GM23248 (cell line): ENCODE measurements at places on chromosomes 5 and 9. TPM values are rescaled to one million over a fixed set of nuclear protein-coding genes. Genes with fewer than 3 reads are reported as not detected.
A peak's percentile ranks its signal among the peaks of the same experiment; 100 is the strongest.

DNA sequence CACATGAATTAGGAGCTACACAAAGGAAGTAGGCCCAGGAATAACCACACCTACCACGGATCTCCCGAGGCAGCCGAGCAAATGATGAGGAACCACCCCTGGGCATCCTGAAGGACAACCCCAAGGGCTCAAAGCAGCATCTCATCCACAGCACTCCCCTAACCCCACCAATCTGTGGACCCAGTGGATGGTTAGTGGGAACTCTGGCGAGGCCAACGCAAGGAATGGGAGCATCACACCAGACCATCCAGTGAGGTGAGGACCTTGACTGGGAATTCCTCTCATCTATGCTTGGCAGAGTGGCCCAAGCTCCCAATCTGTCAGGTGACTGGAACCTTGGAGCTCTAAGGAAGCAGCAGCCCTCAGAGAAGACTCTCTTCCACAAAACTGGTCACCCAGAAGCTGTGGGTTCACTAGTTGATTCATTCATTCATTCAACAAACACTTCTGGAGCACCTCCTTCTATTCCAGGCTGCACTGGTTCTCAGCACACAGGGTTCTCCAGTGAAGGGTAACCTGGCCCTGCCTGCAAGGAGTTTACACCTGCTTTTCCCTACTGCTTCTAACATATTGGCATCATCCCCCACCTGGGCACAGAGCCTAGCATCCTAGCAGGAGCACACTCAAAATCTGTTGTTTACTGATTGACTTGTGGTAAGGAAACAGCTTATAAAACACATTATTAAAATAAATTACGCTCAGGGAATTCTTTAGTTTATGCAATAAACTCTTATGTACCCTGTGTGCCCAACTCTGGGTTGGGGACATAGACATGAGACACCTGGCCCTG lies 4.9 kb downstream of the ACSL6 start:
- H3K36me3 ChIP-seq: no peaks in the 10 kb centered on the region
- no peak overlapping the region for H3K27ac ChIP-seq
- H3K27me3 ChIP-seq: peaks cover 15% of the 10 kb centered on the region; the same call in 1 of the 2 replicates
- H3K4me3 ChIP-seq: no peak overlapping the region
- no peaks in the 10 kb centered on the region for H3K4me1 ChIP-seq
- no peak for DNase-seq

GRCh38 chr5:169670769-169671525 lies 33.9 kb downstream of the DOCK2 start:
- no peak for DNase-seq
- H3K27me3 ChIP-seq: no peaks in the 10 kb centered on the region
- no peak overlapping the region for H3K27ac ChIP-seq
- H3K4me3 ChIP-seq: no peak overlapping the region
- no peaks in the 10 kb centered on the region for H3K36me3 ChIP-seq

DNA sequence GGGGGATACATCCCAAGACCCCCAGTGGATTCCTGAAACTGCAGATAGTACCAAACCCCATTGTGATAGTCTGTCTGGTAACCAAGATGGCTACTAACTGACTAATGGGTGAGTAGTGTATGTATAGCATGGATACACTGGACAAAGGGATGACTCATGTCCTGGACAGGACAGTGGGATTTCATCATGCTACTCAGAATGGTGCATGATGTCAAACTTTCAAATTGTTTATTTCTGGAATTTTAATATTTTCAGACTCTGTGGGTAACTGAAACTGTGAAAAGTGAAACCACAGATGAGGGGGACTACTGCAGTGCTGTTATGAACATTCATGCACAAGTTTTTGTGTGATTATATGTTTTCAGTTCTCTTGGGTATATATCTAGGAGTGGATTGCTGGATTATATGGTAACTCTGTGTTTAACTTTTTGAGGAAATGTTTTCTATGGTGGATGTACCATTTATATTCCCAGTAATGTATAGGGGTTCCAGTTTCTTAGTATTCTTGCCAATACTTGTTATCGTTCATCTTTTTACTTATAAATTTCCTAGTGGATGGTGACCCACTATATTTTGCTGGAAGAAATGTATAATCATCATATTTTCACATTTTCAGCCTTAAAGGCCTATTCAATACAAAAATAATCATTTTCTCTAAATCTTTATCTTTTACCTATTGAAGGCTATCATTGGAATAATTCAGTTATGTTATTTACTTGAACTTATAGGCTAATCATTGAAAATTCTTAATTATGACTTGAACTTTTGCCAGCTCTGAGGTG lies 140.9 kb downstream of the NR3C1 start:
- no peak overlapping the region for H3K4me3 ChIP-seq
- no peaks in the 10 kb centered on the region for H3K36me3 ChIP-seq
- peak overlapping the region; percentile 81 for H3K27ac ChIP-seq
- no peaks in the 10 kb centered on the region for H3K27me3 ChIP-seq
- peaks cover 18% of the 10 kb centered on the region for H3K4me1 ChIP-seq
- peak; percentile 94 for DNase-seq

DNA sequence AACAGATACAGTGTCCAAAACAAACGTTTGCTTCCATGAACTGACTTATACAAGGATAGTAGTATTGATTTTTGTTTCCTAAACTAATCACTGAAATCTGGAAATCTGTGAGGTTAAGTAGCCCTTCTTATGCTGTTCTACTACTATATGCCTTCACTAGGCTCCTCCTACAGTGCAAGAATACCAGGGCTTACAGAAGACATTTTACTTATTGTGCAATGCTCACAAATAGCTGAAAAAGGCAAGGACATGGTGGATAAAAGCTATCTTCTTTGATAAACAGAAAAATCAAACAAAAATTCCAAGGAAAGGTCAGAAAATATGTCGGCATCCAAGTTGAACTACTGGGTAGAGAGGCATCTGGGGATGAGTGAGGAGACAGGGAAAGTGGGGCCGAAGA lies 61.9 kb downstream of the OXCT1 start:
- DNase-seq: no peak
- H3K4me3 ChIP-seq: no peak overlapping the region
- no peaks in the 10 kb centered on the region for H3K27me3 ChIP-seq
- H3K27ac ChIP-seq: no peak overlapping the region

- no peaks in the 10 kb centered on the region for H3K36me3 ChIP-seq
- no peak overlapping the region for H3K27ac ChIP-seq
- H3K4me3 ChIP-seq: peak overlapping the region; percentile 76
- peak; percentile 71 for DNase-seq
- no peaks in the 10 kb centered on the region for H3K27me3 ChIP-seq
- H3K4me1 ChIP-seq: peaks cover 5% of the 10 kb centered on the region
Measured at GRCh38 chr5:75681125-75681830, 36.0 kb downstream of the POC5 start.

- no peaks in the 10 kb centered on the region for H3K36me3 ChIP-seq
- no peaks in the 10 kb centered on the region for H3K4me1 ChIP-seq
- no peak overlapping the region for H3K4me3 ChIP-seq
- no peaks in the 10 kb centered on the region; the same call in 1 of the 2 replicates for H3K27me3 ChIP-seq
Measured at GRCh38 chr5:68688547-68688946, 405.3 kb upstream of the SLC30A5 start.

GRCh38 chr5:170791325-170791954 lies 7.9 kb downstream of the GABRP start:
- H3K27me3 ChIP-seq: no peaks in the 10 kb centered on the region
- no peak overlapping the region for H3K4me3 ChIP-seq
- peak; percentile 71 for DNase-seq
- no peak overlapping the region for H3K27ac ChIP-seq
- H3K36me3 ChIP-seq: no peaks in the 10 kb centered on the region
- H3K4me1 ChIP-seq: no peaks in the 10 kb centered on the region

- no peak overlapping the region for H3K4me3 ChIP-seq
- H3K27ac ChIP-seq: no peak overlapping the region
- peak; percentile 49 for DNase-seq
Measured at GRCh38 chr9:26975728-26976707, 19.8 kb downstream of the IFT74 start.

- no peak overlapping the region for H3K4me3 ChIP-seq
- H3K27ac ChIP-seq: no peak overlapping the region
- no peaks in the 10 kb centered on the region; the same call in 1 of the 2 replicates for H3K27me3 ChIP-seq
- H3K36me3 ChIP-seq: no peaks in the 10 kb centered on the region
- no peak for DNase-seq
Measured at GRCh38 chr5:133294380-133294779, 242.6 kb downstream of the HSPA4 start.

DNA sequence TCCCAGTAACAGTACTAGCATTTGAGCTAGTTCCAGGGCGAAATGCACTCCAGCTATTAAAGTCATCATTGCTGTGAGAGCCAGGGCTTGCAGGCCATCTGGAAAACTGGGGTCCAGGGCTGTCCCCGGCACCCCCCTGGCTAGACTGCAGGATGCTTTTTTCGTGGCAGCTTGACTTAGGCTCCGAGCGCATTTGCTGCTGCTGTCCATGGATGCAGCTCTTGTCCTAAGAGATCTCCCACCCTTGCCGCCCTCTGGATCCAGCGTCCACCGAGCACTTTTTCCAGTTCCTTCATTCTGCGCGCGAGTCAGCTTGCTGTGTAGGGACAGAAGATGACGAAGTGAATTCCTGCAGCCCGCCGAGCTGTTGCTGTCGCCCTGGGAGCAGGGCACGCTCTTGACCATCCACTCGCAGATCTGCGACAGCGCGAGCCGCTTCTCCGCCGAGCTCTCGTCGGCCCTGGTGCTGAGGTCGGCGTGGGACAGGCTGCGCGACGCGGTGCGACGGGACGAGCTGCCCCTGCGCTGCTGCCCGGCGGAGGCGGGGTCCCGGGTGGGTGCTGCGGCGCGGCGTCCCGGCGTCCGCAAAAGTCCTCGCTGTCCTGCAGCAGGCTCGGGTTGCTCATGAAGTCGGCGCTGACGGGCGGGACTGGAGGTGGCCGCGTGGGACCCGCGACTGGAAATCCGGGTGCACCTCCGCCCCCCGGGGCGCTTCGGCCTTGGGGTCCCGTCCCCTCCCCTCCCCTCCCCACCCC lies 30.7 kb downstream of the OR2V1 start:
- H3K4me1 ChIP-seq: no peaks in the 10 kb centered on the region
- H3K27ac ChIP-seq: no peak overlapping the region
- H3K36me3 ChIP-seq: no peaks in the 10 kb centered on the region

DNA sequence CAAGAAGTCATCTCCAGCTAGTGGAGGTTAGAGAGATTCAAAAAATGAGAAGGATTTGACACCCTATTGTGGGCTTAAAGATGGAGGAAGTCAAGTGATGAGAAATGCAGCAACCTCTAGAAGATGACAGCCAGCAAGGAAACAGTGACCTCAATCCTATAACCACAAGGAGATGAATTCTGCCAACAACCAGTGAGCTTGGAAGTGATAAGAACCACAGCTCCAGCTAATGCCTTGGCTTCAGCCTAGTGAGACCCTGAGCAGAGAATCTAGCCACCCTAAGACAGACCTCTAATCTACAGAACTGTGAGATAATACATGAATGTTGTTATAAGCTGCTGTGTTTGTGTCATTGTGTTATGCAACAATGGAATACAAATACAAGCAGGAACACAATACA lies 262.4 kb downstream of the GRIA1 start:
- H3K27me3 ChIP-seq: no peaks in the 10 kb centered on the region
- peaks cover 5% of the 10 kb centered on the region; the same call in 1 of the 2 replicates for H3K4me1 ChIP-seq
- no peak overlapping the region for H3K4me3 ChIP-seq
- DNase-seq: peak; percentile 33

DNA sequence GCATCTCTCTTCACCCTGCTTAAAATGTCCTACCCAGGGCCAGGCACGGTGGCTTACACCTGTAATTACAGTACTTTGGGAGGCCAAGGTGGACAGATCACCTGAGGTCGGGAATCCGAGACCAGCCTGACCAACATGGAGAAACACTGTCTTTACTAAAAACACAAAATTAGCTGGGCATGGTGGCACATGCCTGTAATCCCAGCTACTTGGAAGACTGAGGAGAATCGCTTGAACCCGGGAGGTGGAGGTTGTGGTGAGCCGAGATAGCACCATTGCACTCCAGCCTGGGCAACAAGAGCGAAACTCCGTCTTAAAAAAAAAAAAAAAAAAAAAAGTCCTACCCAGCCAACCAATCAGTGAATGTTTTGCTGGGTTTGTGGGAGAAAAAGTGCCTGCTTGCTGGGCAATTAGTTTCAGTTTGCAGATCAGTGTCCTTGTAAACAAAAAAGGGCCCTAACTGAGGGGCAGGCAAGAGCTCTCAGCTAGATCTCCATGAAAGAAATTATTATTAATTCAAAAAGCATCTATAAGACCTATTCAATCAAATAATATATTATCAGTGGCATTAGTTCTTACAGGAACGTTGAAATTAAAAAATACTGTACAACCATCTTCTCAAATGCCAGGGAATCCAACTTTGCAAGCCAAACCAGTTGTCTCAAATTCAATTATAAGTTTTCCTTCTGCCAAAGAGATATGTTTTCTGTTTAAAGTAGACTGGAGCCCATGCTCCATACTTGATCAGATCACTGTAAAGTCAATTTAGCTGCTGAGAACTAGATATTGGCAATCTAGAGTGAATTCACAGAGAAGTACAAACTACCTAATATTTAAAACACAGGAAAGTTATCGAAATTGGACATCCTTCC lies 3.9 kb downstream of the MEGF9 start:
- peaks cover 13% of the 10 kb centered on the region for H3K4me1 ChIP-seq
- H3K27me3 ChIP-seq: no peaks in the 10 kb centered on the region
- 0 out of 2 replicates have a peak overlapping the region, but pooled peaks have one; percentile 2 for H3K27ac ChIP-seq
- DNase-seq: peak; percentile 66
- H3K4me3 ChIP-seq: peak overlapping the region; percentile 64
- no peaks in the 10 kb centered on the region for H3K36me3 ChIP-seq

- H3K4me3 ChIP-seq: no peak overlapping the region
- no peaks in the 10 kb centered on the region for H3K27me3 ChIP-seq
- no peak overlapping the region for H3K27ac ChIP-seq
- H3K36me3 ChIP-seq: no peaks in the 10 kb centered on the region
- H3K4me1 ChIP-seq: no peaks in the 10 kb centered on the region
Measured at GRCh38 chr5:100275631-100276030, 259.5 kb upstream of the FAM174A start.

GRCh38 chr9:4923141-4923540 lies 61.9 kb upstream of the JAK2 start:
- H3K4me3 ChIP-seq: no peak overlapping the region
- no peak overlapping the region for H3K27ac ChIP-seq
- H3K36me3 ChIP-seq: no peaks in the 10 kb centered on the region
- no peak for DNase-seq
- peaks cover 10% of the 10 kb centered on the region for H3K4me1 ChIP-seq
- no peaks in the 10 kb centered on the region for H3K27me3 ChIP-seq

GRCh38 chr5:142846406-142846805 lies 76.2 kb downstream of the ARHGAP26 start:
- no peak overlapping the region for H3K27ac ChIP-seq
- no peak overlapping the region for H3K4me3 ChIP-seq
- H3K4me1 ChIP-seq: peaks cover 21% of the 10 kb centered on the region
- no peak for DNase-seq

PCDHGA12 gene
- total RNA-seq: 8.6 and 10.9 TPM in 2 replicates

SPINK7 gene
- total RNA-seq: not detected in 2 replicates

GLE1 gene
- 27.1 and 31.5 TPM in 2 replicates for total RNA-seq

HTR1A gene
- not detected in 2 replicates for total RNA-seq

IER5L gene
- total RNA-seq: 69.4 and 81.7 TPM in 2 replicates

ANKRA2 gene
- total RNA-seq: 23.6 and 54.3 TPM in 2 replicates

SPARC gene
- total RNA-seq: 5,563 and 6,520 TPM in 2 replicates

F2RL2 gene
- under 0.01 TPM in 1 of 2 replicates, not detected in the other for total RNA-seq
